ENCODE measurements at places on chromosomes 13 and 19.

GRCh38 chr13:92717857-92718256, 508.8 kb upstream of the GPC6 start:
- H3K4me1 ChIP-seq: peaks cover 20% of the 10 kb centered on the region
- H3K27me3 ChIP-seq: peaks cover 4% of the 10 kb centered on the region
- no peak overlapping the region for H3K4me3 ChIP-seq
- no peak for DNase-seq
- H3K27ac ChIP-seq: no peak overlapping the region

DNA sequence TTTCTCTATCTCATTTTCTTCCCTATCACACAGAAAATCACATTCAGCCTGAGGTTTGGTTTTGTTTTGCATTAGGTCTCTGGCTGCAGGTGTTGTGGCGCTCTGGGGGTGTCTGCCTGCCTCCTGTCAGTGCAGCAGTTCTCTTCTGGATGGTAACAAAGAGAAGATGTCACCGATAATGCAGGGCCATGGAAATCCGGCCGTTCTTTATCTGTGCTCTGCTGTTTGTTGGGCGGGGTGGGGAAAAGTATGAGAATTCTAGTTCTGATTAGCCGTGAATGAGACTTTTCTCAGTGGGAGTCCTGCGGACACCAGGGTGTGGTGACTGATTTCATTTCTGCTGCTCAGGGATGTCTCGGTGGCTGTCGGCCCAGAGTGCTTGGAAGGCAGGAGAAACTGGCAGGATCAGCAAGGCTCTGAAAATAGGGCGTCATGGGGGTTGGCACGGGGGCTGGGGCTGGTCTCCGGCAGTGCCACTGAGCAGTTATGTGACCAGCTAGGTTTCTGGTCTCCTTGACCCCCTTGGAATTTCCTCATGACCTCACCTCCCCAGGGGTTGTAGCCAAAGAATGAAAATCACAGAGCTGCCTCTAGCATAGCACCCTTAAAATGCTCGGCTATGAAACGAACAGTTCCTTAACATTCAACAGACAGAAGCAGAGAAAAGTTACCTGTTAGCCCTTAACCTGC, 5.0 kb downstream of the RNF113B start:
- no peak for DNase-seq
- H3K4me3 ChIP-seq: peak overlapping the region; percentile 7
- no peaks in the 10 kb centered on the region for H3K36me3 ChIP-seq
- peaks cover 61% of the 10 kb centered on the region for H3K4me1 ChIP-seq

GRCh38 chr19:958967-959855, 24.9 kb upstream of the WDR18 start:
- peaks cover 12% of the 10 kb centered on the region for H3K36me3 ChIP-seq
- H3K4me3 ChIP-seq: no peak overlapping the region
- peak overlapping the region; percentile 95 for H3K27ac ChIP-seq
- no peaks in the 10 kb centered on the region for H3K27me3 ChIP-seq
- peaks cover 31% of the 10 kb centered on the region for H3K4me1 ChIP-seq
- DNase-seq: no peak

DNA sequence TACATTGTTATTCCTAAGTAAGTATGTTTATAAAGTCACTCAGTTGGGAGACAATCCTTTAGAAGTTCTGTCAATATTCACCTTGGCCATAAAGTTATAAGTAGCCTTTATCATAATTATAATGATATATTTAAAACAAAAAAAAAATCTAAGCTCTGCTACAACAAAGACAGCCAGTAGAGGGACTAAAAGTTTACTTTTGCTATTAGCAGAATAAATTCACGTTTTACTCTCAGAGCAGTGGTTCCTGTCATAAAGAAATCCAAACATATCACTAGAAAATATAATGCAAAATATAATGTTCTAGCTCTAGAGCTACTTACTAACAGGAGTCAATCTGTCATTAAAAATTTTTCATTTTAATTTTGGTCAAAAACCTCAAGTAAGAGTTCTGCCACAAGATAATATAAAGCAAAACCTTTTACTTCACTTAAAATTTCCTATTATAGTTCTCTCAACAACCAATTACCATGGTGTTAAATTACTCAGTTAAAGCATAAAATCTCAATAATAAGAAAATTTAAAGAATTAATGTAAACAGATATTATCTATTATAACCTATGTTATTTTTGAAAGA, 17.7 kb downstream of the INTS6 start:
- no peak overlapping the region for H3K27ac ChIP-seq
- H3K4me3 ChIP-seq: no peak overlapping the region
- H3K4me1 ChIP-seq: peaks cover 37% of the 10 kb centered on the region
- DNase-seq: no peak

- H3K27ac ChIP-seq: no peak overlapping the region
- no peak for DNase-seq
- H3K4me1 ChIP-seq: peaks cover 55% of the 10 kb centered on the region
- H3K27me3 ChIP-seq: no peaks in the 10 kb centered on the region
- H3K36me3 ChIP-seq: peaks cover 25% of the 10 kb centered on the region
These were observed 103.5 kb downstream of the FOXO1 start for GRCh38 chr13:40562975-40563349.
